Activated T-cell treated with anti-CD3 and anti-CD28 coated beads, Interleukin-2, amount 50 U/mL, for 1 hour (primary cell): ENCODE measurements at places on chromosomes 5 and 9.

DNA sequence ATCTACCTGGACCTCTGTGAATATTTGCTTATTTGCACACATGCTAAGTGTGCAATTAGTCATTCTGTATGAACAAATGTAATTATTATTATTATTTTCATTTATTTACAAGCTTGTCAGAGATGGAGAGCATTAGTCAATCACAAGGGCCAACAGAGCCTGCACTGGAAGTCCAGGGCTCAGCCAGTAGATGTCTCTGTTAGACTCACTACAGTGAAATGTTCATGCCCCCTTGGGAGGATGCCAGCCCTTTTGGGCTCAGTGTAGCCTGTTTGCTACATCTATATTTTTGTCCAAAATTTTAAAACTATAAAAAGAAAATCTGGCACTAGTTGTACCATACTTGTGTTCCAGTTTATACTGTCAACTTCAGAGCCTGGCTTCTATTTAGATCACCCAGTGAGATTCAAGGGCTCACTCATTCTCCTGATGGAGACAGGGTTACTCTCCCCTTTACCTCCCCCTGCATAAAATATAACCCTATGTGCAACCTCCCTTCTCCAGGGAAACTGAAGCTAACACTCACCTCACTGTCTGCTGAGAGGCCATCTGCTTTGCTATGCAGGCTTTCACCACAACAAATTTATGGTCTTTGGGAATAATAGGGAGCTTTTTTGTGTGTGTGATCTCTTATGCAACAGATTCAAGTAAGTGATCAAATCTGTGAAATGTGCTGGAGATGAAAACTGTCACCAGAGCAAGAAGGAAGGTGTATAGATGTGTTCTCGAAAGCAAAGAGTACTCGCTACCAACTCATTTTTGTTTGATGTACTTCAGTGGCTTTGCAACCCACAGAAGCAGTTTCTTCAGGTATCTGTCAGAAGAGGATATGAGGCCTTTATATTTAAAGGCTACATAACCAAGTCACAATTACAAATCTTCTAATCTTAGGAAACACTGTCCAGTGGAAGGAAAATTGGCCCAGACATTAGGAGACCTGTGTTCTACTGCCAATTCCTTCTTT, 99.9 kb upstream of the TLE4 start:
- DNase-seq: peak; percentile 19

GRCh38 chr9:98120476-98120875, 1.5 kb upstream of the TRIM14 start:
- DNase-seq: no peak

GRCh38 chr9:130901498-130902203, 5.0 kb upstream of the QRFP start:
- DNase-seq: no peak

GRCh38 chr9:133113949-133114885, 6.8 kb downstream of the RALGDS start:
- DNase-seq: no peak

- no peak for DNase-seq
Measured at GRCh38 chr9:14352503-14352902, 38.6 kb upstream of the NFIB start.

DNA sequence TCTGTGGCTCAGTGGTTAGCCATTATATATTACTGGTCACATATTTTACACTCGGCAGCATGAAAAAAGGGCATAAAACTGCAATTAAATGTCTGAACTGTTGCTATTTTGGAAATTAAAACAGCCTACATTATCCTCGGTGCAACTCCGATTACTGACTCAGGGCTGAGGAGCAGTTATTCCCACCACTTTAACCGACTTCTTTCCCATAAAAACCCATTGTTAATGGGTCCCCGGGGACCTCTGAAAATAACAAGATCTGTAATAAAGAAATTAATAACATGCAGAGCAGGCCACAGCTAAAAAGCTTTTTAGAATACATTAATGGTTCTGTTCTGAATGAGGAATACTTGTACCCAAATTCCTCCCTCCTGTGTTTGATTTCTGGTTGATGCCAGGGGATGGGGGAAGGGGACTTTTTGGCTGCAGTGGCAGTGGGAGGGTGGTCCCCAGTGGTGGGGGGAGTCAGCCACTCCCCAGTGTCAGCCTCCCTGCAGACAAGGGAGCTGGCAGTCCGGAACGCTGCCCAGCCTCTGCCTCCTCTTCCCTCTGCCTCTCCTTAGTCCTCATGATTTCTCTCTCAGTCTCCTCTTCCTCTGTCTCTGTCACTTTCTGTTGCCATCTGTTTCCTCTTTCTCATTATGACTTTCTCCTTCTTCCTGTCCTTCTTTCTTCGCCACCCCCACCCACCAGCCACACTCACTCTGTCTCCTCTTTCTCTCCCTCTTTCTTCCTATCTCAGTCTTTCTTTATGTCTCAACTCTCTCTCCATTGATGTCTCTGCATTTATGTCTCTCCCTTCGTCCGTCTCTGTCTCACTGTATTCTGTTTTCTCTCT, 59.0 kb upstream of the ZBTB43 start:
- DNase-seq: no peak

GRCh38 chr9:134791009-134791408, 89.6 kb upstream of the FCN2 start:
- DNase-seq: no peak

DNA sequence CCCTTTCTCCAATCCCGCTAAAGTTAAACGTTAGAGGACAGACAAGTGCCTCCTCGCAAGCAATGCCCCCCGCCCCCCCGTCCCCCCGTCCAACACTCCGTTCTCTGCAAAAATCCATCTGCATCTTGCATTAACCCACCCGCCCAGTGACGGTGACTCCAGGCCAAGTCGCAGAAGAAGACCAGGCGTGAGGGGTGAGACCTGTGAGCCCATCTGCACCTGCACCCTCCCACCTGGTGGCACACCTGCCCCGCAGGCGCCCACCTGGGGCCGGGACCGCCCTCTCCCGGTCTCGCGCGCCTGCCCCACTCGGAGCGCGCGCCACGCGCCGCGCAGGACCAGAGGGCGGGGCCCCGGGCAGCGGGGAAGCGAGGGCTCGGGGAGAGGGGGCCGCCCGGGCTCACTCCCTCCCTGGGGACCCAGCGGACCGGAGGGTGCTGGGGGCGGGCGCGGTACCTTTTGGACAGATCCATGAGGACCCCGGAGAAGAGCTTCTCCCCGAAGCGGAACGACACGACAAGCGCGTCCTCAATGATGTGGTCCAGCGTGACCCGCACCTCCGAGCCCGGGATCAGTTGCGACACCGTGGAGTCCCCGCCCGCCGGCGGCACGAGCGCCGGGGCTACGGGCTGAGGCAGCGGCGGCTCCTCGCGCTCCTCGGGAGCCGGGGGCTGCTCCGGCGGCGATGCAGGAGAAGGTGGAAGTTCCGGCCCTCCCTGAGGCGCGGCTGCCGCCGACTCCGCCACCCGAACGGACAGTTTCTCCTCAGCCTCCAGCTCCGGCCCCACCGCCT, 705 bp downstream of the PWWP2A start:
- DNase-seq: peak; percentile 71

GRCh38 chr5:104859437-104859836, 1296.8 kb upstream of the NUDT12 start:
- DNase-seq: no peak

- DNase-seq: no peak
Measured at GRCh38 chr5:79886925-79887655, 104.0 kb downstream of the MTX3 start.

- DNase-seq: no peak
Measured at GRCh38 chr9:23590276-23591000, 235.6 kb downstream of the ELAVL2 start.

GRCh38 chr5:1176473-1177391, 24.7 kb upstream of the SLC6A19 start:
- DNase-seq: no peak

DNA sequence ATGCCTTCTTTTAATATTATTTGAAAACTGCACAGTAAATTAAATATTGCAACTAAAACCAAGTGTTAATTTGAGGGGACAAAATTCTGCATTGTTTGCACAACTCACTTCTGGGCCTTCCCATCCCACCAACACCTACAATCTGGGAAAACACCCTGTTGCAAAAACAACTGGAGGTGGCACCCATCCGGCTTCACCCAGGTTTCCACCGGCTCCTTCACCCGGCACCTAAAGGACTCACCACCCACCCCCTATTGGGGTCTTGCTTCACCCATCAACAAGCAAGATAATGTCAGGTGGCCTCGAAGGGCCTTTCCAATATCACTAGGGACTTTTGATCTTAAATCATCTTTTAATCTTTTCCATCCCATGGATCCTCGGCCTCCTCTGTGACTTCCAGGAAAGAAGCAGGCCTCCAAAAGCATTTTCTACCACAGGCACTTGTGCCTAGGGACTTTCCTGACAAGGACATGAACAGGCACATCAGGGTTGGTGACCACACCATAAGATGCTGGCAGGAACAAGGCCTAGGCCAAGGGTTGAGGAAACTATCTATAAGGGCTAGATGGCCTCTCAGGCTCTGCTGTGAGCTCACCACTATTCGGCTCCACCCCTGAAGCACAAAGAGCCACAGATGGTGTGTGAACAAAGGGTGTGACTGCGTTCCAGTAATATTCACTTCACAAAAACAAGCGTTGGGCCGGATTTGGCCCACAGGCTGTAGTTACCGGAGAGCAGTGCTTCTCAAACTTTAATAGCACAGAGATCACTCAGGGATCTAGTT, 205.1 kb downstream of the AUH start:
- DNase-seq: no peak

DNA sequence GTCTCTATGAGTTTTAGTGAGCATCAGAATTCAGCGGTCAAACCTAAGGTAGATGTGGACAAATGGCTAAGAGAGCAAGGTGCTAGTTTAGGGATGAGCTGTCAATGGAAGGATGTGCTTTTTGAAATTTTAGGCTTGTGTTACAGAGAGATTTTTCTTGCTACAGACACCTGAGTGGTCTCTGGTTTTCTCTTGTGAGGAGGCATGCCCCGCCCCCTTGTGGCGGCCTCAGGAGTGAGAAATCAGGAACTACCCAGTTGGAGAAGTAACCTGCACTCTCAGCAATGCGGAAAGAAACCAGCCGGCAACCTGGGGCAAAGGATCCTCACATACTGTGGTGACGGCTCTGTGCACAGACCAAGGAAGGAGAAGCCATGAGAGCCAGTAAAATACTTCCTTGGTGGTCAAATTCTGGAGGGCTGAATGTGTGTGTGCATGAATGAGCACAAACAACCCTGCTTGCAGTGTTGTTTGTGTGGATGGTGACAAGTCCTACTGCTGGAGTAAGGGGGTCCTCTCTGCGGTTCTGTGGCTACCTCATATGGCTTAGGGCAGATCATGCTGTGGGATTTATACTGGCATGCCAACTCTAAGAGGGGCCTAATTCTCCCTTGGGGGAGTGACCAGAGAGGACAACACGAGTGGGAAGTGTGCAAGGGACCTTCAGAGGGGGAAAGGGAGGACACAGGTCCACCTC, 16.7 kb upstream of the HSD17B4 start:
- DNase-seq: peak; percentile 75

DNA sequence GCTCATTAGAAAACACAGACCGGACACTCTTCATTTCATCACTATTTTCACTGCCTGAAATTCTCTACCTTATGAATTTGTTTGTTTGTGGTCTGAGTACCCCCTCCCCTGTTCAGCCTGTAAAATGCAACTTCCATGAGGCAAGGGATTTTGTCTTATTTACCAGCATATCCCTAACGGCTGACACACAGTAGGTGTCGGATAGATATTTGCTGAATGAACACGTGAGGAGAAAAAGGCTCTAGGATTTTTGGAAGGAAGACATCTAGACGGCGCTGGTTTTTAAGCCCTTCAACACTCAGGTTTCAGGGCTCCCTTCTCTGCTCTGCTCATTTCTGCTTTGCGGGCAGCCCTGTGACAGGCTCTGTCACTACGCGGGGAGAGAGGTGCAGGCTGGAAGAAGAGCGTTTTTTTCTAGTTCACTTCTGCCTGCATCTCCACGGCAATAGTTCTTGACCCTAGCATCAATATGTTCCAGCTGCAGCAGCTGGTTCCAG, 41.0 kb downstream of the KCNMB1 start:
- no peak for DNase-seq
